Activated CD4-positive, alpha-beta T cell treated with anti-CD3 and anti-CD28 coated beads for 24 hours (primary cell): ENCODE measurements at places on chromosomes 11 and 22.
A peak's percentile ranks its signal among the peaks of the same experiment; 100 is the strongest.

DNA sequence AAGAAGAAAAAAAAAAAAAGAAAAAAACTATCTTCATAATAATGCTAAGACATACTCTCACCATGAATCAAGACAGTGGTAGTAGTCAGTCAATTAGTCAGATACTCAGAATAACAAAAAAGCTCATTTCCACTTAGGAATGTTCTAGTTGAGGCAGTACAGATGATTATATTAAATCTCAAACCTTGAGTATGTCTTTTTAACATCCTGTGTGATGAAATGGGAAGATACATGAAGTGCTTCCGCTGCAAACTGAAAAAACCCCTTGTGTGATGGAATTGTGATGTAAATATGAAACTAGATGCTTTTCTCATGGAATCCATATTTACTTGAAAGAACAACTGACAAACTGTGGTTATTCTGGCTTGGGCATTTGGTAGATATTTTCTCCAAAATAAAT is 13.7 kb downstream of the AMOTL1 start:
- no peak for DNase-seq

- DNase-seq, result no peak
Observed at GRCh38 chr11:118175031-118175992, 1.1 kb downstream of the SCN2B start.

DNA sequence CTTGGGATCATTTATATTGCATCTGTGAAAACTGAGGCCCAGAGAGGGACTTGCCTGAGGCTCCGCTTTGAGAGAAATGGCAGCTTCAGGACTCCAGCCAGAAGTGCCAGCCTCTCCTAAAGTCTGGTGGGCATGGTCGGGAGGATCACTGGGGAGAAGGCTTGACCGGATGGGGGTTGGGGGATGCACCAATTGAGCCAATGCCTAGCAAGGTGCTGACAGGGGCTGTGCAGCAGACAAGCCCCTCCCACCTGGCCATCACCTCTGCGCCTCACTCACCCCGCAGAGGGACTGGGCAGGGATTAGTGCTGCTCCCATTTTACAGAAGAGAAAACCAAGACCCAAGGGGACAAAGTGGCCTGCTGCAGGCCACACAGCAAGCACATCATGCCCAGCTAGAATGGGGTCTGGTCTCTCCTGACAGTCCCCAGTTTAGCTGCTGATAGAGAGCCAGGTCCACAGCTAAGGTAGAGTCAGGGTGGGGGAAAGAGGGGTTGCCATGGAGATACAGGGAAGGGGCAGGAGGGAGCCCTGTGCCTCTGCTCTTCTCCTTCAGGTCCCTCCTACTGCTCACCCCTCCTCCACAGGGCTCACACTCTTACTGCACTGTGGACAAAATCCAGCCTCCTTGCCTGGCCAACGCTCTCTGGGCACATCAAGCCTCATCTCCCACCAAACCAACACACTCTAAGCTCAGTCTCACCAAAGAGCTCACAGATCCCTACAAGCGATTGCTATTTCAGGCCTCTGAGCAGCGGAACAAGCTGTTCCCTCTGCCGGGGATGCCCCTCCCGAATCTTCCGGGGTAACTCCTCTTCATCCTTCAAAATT is 29.5 kb downstream of the TEF start:
- DNase-seq, result no peak

DNA sequence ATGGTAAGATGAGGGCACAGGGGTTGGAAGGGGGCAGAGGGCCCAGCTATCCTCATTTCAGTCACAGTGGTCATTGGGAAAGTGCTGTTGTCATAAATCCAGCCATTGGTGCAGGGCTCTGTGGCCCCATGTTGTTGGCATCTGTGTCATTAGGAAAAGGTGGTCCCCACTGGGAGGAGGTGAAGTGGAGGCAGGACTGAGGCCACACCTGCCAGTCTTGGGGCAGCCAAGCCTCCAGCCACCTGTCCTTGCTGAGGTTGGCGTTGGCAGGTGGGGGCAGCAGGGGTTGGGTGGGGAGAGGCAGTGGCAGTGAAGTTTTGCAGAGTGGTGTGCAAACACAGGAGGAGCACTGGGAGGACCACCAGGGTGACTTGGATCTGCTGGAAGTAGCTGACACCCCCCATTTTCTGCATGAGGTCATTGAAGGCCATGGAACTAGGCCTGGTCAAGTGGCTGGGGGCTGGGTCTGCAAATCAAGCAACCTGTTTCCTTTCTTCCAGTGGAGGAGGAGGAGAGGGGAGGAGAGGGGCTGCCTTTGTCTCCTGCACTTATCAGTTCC is 25.3 kb downstream of the SLC22A6 start:
- DNase-seq, result no peak

DNA sequence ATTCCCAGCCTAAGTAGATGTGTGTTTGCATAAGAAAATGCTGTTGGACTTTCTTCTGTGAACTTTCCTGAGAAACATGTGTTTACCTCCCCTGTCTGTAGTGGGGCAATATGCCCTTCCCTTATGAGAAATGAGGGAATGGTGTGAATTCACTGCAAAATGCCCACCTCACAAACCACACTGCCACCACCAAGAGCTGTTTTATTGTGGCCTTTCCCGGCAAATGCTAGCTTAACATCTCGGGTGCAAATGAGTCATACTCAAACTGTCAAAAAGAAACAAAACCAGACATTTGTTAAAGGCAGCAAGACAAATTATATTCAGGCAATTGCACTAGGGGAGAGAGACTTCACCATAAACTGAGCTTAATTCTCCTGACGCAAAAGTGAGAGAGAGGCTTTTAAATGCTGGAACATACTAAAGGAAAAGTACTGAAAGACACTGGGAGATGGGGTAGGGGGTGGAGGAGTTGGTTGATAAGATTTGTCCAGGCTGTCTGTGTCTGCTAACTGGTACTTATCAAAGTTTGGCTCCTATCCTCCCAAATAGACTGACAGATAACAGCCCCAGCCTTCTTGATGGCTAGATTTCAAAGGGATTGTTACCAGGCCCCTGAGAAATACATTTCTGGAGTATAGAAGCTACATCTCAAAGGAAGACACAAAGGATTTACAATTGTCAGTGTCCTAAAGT is 70.9 kb upstream of the OR5AK2 start:
- DNase-seq, result no peak

- no peak for DNase-seq
Observed at GRCh38 chr11:8839957-8840945, 70.7 kb upstream of the AKIP1 start.

DNA sequence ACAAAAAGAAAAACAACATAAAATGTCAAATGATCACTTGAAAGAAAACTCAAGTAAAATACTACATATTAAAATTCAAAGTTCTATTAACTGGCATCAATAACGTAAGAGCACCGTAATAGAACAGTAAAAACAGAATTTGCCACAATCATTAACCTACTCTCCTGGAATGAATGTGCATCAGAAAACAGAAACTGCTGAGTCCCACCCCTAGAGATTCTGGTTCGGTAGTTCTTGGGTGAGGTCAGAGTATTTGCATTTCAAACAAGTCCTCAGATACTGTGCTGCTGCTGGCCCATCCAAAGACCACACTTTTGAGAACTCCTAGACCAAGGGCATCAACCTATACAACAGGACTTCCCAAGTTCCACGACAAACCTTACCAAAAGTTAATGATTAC is 23.5 kb downstream of the PITPNB start:
- no peak for DNase-seq

DNA sequence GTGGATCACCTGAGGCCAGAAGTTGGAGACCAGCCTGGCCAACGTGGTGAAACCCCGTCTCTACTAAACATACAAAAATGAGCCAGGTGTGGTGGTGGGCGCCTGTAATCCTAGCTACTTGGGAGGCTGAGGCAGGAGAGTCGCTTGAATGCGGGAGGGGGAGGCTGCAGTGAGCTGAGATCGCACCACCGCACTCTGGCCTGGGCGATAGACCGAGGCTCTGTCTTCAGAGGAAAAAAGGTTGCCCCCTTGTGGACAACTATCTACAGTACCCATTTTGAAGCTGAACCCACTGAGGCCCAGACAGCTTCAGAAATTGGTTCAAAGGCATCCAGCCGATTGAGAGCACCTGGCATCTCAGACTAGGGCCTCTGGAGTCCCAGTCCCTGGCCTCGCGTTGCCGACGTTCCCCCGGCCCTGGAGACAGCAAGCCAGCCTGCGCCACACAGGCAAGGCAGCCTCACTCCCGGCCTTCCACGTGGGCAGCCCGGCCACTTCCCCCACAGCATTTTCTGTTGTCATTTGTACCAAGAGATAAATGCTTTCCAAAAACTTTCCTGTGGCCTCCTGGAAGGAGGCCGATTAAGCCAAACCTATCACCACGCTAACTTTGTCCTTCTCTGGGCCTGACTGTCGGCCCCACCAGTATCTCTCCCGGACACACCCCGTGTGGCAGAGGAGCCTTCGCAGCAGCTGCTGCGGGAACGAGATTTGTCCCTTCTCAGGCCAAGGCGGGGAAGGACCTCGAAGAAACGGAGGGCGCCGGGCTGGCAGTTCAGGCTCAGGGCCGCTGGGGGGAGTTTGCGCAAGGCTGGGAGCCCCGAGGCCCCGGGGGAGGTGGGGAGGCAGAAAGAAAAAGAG is 82.8 kb downstream of the FLI1 start:
- DNase-seq, result peak; percentile 39

GRCh38 chr11:114145166-114145775 is 85.8 kb downstream of the ZBTB16 start:
- no peak for DNase-seq

DNA sequence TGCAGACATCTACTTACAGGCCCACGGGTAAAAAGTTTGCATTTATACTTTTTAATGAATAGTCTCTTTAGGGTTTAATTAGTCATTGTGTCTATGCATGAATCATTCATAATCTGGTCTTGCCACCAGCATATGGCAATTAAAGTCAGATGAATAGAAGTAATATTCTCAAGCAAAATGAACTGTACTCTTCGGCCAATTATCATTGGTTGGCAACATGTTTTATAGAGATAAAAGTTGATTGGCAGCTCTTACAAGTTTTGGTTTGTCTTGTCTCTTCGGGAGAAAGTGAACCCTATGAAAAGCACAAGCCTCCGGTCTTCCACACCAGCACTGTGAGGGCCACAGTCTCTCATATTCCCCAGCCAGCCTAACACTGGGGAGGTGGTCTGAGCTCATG is 97.8 kb downstream of the OSBP2 start:
- no peak for DNase-seq

GRCh38 chr11:77353131-77353530 is 51.6 kb upstream of the GDPD4 start:
- no peak for DNase-seq

DNA sequence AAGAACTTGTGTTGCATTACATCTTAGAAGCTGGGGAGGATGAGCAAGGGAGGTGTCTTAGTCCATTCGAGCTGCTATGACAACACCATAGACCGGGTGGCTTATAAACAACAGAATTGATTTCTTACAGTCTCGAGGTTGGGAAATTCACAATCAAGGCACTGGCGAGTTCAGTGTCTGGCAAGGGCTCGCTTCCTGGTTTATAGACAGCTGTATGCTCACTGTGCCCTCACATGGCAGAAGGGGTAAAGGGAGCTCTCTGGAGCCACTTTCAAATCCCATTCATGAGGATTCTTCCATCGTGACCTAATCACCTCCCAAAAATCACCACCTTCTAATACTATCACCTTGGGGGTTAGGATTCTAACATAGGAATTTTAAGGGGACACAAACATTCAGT is 150.0 kb upstream of the NECTIN1 start:
- no peak for DNase-seq

DNA sequence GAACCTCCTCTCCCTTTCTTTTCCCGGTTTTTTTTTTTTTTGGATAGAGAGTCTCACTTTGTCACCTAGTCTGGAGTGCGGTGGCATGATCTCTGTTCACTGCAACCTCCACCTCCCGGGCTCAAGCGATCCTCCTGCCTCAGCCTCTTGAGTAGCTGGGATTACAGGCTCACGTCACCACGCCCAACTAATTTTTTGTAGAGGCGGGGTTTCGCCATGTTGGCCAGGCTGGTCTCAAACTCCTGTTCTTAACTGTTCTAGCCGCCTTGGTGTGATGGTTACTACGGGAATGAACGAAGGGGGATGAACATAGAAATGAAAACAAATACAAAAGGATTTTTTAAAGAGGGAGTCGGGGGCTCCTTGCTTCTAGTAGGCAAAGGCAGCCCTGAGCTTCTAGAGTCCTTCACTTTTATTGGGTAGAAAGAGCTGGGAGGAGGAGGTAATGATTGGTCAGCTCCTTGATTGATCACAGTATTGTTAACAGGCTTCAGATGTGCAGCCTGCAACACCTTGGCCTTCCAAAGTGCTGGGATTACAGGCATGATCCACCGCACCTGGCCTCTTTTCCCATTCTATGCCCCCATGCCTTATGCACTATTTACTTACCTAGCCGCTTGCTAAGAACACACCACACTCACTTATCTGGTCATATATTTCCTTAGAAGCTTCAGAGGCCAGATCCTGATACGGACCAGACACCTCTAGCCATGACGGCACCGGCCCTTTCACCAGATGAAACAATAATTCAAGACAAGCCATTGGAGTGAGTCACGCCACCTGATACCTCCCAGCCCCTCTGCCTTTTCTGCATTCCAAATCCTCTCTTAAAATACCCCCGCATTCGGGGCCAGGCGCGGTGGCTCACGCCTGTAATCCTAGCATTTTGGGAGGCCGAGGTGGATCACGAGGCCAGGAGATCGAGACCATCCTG is 20.7 kb downstream of the SUSD2 start:
- DNase-seq, result no peak

- DNase-seq, result no peak
Observed at GRCh38 chr22:31289344-31289743, 2.9 kb downstream of the PIK3IP1 start.

DNA sequence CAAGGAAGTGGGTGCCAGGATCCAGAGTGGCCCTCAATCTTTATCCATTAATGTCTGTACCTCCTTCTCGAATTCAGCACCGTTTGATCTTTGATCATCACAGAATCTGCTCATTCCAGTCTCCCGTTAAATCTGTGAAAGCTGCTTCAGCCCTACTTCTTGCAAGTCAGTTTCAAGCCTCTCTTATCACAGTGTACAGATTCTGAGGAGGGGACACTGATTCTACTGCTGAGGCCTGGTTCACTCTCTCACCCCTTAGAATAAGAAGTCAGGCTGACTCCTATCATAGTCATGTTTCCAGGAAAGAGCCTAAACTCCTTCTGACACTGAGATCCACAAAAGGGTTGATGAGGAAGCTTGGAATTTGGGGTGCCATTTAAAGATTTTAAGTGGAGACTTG is 39.0 kb downstream of the MAML2 start:
- no peak for DNase-seq

GRCh38 chr11:94152678-94153065 is 24.0 kb downstream of the PANX1 start:
- DNase-seq, result no peak

DNA sequence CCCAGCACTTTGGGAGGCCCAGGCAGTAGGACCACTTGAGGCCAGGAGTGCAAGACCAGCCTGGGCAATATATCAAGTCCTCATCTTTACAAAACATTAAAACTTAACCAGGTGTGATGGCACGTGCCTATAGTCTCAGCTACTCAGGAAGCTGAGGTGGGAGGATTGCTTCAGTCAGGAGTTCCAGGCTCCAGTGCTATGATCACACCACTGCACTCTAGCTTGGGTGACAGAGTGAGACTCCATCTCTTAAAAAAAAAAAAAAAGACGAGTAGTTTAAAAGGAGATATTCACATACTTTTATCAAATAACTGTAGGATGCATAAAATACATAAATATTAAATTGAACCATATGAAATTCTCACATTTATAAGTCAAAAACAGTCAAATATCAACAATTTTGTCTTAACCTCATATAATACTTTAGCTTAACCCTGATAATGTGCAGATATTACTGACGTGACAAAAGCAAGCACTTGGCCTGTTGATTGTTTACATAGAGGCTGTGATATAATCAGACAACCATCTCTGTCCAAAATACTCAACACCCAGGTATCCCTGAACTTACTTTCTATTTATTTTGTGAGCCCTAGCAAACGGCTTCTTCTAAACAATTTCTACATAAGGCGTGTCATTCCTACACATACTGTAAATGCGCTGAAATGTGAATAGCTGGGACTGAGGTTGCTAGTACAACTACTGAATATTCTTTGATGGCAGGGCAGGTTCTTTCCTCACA is 57.0 kb downstream of the PRCP start:
- DNase-seq, result no peak
